Stimulated activated naive CD4-positive, alpha-beta T cell treated with Interleukin-2 at 50 U/mL for 16 hours (primary cell): ENCODE measurements at places on chromosomes 1 and 21.
A peak's percentile ranks its signal among the peaks of the same experiment; 100 is the strongest.

DNA sequence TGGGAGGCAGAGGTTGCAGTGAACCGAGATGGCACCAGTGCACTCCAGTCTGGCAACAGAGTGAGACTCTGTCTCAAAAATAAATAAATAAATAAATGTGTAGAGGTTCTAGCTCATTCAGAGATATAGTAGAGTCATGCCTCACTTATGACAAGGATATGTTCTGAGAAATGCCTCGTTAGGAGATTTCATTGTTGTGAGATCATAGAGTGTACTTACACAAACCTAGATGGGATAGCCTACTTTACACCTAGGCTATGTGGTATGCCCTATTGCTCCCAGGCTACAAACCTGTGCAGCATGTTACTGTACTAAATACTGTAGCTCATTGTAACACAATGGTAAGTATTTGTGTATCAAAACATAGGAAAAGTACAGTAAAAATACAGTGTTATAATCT lies 155.3 kb upstream of the JUN start:
- DNase-seq, result no peak

DNA sequence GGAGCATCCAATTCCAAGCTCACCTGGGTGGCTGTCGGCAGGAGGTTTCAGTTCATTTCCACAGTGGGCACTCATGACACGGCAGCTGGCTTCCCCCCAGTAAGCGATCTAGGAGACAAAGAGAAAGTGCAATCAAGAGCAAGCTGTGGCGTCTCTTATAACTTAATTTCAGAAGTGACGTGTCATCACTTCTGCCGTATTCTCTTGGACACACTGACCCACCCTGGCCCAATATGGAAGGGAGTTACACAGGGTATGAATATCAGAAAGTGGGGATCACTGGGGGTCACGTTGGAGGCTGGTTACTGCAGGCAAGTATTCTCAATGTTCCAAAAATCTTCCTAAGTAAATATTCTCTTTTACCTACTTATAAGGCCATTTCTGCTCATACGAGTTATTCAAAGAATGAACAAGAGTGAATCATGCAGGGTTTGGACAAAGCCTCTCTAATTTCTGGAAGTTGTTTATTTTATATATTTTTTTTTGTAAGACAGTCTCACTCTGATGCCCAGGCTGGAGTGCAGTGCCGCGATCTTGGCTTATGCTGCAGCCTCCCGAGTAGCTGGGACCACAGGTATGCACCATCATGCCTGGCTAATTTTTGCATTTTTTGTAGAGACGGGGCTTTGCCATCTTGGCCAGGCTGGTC lies 46.5 kb upstream of the GREM2 start:
- DNase-seq, result no peak

GRCh38 chr1:234541286-234541975 lies 62.5 kb upstream of the TARBP1 start:
- no peak for DNase-seq

DNA sequence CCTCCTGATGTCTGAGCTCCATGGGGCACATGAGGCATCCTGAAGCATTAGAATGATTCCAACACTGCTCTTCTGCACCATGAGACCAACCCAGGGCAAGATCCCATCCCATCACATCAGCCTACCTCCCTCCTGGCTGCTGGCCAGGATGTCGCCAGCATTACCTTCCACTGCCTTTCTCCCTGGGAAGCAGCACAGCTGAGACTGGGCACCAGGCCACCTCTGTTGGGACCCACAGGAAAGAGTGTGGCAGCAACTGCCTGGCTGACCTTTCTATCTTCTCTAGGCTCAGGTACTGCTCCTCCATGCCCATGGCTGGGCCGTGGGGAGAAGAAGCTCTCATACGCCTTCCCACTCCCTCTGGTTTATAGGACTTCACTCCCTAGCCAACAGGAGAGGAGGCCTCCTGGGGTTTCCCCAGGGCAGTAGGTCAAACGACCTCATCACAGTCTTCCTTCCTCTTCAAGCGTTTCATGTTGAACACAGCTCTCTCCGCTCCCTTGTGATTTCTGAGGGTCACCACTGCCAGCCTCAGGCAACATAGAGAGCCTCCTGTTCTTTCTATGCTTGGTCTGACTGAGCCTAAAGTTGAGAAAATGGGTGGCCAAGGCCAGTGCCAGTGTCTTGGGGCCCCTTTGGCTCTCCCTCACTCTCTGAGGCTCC lies 11.1 kb upstream of the RASSF5 start:
- DNase-seq, result no peak

GRCh38 chr1:15788624-15789301 lies 18.7 kb downstream of the UQCRHL start:
- DNase-seq, result no peak

DNA sequence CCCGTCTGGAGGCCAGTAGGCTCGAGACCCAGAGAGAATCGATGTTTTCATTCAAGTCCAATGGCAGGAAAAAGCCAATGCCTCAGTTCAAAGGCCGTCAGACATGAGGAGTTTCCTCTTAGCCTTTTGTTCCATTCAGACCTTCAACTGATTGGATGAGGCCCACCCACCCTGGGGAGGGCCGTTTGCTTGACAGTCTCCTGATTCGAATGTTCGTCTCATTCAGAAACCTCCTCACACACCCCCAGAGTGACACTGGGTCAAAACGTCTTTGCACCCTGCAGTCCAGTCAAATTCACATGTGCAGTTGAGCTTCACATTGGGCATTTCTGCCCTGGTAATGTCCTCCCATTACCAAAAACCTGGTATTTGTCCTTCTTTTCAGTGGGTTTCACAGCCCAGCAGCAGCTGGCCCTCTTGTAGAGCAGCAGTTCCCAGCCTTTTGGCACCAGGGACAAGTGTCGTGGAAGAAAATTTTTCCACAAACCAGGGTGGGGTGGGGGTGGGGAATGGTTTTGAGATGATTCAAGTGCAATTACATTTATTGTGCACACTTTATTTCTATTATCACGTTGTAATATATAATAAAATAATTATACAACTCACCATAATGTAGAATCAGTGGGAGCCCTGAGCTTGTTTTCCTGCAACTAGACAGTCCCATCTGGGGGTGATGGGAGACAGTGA lies 40.1 kb downstream of the RSPH1 start:
- no peak for DNase-seq

DNA sequence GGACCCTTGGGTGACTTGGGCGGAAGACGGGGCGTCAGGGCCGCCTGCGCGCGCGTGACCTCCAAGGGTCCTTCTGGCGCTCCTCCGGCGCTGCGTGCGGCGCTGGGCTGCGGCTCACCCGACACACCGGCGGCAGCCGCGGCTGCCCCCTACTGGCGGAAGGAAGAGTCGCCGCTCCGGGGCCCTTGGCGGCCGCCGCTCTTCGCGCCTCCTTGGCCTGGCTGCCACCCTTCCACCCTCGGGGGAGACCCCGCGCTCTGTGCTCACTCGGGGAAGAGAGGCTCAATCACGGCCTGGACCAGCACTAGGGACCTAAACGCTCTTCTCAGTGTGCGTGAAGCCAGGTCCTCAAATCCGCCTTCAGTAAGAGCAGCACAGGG lies 89.7 kb downstream of the DMRTA2 start:
- DNase-seq, result peak; percentile 31

GRCh38 chr21:29304597-29304996 lies 5.9 kb downstream of the BACH1 start:
- no peak for DNase-seq

DNA sequence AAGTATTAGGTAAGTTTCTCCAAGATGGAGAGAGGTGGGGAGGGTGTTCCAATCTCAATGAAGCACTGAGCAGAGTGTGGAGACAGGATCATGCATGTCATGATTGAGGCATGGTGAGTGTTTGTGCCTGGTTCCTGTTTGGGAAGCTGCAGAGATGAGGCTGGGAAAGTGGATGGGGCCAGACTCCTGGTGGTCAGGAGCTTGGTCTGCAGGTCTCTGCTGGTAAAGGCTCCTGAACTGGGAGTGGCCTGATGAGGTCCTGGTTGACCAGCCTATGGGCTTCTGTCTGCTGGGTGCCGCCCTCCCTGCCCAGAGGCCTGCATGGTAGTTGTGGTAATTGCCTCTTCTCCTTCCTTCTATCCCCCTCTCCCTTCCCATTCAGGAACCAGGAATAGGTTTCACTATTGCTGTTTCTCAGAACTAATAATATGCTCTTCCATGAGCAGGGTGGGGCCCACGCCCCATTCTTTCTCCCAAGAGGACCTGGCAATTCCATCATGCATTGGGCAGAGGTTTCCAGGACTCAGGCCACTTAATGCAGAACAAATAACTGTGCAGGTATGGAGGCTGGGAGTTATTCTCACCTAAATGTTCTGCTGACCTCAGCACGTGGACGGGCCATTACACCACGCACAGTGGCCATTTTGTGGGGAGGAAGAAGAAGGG lies 24.5 kb downstream of the PROK1 start:
- no peak for DNase-seq

GRCh38 chr1:43011020-43011419 lies 52.4 kb upstream of the SLC2A1 start:
- no peak for DNase-seq

- no peak for DNase-seq
Measured at GRCh38 chr1:192589813-192590212, 14.2 kb downstream of the RGS1 start.

- no peak for DNase-seq
Measured at GRCh38 chr1:103448560-103448959, 76.9 kb upstream of the RNPC3 start.

DNA sequence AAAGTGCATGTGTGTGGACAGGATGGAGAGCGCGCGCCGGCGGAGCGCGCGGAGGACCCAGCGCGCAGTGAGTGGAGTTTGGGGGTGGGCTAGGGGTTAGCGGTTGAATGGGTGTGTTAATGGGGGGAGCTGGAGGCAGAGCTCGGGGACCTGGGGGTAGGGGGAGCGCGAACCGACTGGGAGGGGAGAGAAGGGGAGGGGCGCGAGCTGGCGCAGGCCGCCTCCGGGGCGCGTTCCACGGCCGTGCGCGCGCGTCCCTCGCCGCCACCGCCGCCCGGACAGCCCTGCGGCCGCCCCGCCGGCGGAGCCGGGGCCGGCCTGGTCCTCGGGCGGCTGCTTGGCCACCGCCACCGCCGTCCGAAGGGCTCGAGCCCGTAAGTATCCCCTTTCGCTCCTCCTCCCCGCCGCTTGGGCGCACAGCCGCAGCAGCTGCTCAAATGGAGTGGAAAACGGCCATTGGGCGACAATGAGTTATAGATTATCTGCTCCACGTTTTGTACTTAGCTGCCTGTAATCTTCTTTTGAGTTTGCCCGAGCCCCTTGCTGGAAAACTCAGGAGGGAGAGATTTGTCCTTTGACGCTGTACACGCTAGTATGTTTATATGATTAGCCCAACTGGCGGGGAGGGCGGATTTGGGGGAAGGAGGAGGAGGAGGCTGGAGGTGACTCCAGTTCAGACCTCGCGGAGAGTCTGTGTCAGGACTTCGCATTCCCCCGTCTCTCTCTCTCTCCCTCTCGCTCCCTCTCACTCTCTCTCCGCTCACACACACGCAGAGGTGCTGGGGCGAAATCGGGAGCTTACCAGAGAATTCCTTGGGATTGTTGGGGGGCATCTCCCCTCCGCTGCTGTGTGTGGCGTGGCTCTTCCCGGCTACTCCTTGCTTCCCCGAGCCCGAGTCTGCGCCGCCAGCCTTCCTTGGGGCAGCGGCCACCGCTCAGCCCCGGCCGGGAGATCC lies at the start of gene ADGRL2:
ADGRL2 (plus strand) TSS at position 240 of the 956 bp plus-strand sequence. CDS start 36,051 bp downstream, outside the sequence.
- no peak for DNase-seq

- DNase-seq, result no peak
Measured at GRCh38 chr1:87170157-87170556, 158.5 kb upstream of the LMO4 start.

GRCh38 chr1:66412704-66413103 lies 121.2 kb upstream of the SGIP1 start:
- no peak for DNase-seq

- DNase-seq, result no peak
Measured at GRCh38 chr1:77906019-77906545, 17.7 kb downstream of the NEXN start.

GRCh38 chr1:67941746-67942145 lies 108.5 kb upstream of the GNG12 start:
- no peak for DNase-seq

DNA sequence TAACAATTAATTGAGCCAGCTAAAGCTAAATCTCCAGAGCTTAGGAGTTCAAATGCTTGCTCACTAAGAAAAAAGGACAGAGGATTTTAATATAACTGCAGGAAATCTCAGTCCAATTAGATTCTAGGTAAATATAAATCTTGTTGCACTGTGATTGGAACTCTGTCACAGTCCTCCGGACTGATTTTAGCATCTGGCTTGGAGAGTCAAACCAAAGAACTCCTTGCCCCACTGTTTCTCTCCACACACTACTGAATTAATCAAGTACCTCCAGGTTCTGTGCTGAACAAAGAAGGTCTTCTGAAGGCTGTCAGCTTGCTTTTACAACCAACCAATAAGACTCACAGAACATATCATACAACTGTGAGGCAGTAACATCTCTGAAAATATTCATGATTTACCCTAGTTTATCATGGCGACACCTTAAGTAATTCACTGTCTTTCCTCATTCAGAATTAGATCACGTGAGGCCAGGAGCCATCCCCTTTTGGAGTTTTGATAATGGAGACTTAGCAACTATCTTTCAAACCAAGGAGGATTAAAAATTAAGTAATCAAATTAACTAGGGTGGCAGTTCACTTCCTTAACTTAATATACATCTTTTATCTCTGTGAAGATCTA lies 176.0 kb downstream of the RERE start:
- DNase-seq, result no peak

DNA sequence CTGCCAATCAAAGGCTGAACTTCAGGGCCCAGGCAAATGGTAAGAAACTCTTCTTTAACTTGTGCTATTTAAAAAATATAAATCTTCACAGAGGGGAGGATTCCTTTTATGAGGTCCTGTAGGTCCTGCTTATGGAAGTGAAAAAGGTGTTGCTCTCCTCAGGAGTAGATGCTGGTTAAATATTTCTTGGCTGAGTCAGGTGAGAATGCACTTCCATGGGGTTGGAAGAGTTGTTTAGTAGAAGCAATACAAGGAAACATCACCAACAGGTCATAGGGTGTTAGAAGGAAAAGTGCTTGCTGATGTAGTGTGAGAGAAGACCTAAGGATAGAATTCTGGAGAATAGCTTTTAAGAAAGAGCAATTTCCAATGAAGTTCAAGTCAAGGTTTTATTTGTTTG lies 42.2 kb upstream of the ATP1A1 start:
- no peak for DNase-seq
